Activated T-cell treated with anti-CD3 and anti-CD28 coated beads for 48 hours (primary cell): ENCODE measurements at places on chromosomes 4 and X.

GRCh38 chr4:176005766-176006165 is 59.9 kb upstream of the WDR17 start:
- no peak for DNase-seq

GRCh38 chrX:65821721-65822496 is 154.5 kb downstream of the MSN start:
- DNase-seq: peak; percentile 30

DNA sequence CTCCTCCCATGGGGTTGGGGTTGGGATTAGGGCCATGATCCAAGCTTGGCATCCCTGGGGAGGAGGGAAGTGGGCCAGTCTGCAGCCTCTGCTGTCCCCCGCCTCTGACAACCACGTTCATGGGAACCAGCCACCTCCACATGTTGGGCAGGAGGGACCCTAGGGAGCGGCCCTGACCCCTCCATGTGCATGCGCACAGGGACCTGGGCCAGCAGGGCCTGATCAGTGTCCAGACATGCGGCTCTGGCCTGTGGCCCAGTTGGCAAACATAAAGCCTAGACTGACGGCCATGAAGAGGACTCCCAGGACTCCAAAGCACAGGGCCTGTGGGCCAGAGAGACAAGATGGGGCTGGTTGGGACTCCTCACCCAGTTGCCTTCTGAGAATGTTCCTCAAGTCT is 11.3 kb downstream of the SLC38A5 start:
- no peak for DNase-seq

GRCh38 chr4:187433141-187433540 is 562.4 kb upstream of the ZFP42 start:
- DNase-seq: no peak

DNA sequence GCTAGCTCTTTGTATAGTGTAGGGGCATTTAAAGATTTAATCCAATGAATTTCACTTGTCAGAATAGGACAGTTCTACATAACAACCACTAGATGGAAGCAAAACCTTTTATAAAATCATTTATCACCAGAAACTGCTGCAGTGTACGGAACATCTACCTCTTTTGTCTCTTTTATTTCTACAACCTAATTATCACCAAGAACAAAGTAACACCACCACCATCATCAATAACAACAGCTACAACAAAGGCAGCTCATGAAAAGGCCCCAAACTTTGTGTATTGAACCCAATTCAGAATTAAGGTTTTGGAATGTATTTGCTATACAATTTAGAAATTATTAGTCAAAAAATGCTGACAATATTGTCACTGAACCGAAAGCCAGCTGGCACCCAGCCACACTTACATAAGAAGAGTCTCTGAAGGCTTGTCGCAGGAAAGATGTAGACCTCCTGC is 260.9 kb upstream of the RPS6KA3 start:
- no peak for DNase-seq

- DNase-seq: no peak
These were observed 17.6 kb downstream of the SH3RF1 start for GRCh38 chr4:169253113-169253671.

DNA sequence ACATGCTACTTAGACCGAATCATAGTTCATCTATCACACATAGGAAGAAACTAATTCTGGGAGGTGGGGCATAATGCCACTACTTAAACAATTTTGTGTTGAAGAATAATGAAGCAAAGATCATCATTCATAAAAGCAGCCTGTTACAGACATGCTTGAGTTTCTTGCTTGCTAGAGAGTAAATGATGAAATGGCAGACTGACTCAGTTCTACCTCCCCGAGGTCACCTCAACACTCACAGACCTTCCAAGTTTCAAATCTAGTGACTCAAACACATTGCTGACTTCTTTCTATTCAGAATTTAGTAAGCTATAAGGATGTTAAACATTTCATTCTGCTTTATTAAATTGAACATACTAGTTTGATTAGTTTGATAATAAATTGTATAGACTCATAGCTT is 636.5 kb upstream of the FRG1 start:
- DNase-seq: no peak

DNA sequence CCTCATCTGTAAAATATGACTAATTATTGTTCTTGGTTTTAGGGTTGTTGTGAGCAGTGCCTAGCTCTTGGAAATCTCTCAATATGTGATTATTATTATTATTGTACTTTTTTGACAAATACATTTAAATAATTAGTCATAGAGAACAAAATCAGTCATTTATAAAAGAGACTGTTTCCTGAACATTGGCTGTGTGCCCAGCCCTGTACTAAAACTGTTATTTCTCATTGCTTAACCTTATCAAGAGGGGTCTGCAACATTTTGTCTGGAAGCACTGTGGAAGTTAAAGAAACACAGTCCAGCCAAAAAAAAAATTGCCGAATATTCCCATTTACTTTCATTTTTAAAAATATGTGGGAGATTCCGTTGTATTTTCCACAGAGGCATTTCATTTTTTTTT is 989.2 kb upstream of the SLIT2 start:
- DNase-seq: no peak

DNA sequence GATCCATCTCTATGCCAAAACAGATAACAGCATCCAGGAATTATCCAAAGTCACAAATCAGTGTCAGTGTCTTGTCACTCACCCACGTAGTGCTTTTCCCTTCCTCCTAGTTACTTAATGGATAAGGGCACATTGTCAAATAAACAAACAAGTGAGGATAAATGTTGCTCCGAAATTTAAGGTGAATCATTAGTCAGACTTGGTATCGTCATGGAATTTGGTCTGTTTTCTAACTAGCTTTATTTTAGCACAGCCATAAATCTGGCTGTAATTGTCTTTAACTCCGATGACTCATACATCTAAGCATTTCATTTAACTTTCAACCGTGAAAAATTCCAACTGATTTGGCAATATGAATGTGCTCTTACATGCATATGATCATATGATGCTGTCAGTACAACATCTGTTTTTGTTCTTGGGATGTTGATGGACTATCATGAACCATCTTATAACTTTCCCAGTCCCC is 83.3 kb downstream of the SNCA start:
- DNase-seq: no peak

DNA sequence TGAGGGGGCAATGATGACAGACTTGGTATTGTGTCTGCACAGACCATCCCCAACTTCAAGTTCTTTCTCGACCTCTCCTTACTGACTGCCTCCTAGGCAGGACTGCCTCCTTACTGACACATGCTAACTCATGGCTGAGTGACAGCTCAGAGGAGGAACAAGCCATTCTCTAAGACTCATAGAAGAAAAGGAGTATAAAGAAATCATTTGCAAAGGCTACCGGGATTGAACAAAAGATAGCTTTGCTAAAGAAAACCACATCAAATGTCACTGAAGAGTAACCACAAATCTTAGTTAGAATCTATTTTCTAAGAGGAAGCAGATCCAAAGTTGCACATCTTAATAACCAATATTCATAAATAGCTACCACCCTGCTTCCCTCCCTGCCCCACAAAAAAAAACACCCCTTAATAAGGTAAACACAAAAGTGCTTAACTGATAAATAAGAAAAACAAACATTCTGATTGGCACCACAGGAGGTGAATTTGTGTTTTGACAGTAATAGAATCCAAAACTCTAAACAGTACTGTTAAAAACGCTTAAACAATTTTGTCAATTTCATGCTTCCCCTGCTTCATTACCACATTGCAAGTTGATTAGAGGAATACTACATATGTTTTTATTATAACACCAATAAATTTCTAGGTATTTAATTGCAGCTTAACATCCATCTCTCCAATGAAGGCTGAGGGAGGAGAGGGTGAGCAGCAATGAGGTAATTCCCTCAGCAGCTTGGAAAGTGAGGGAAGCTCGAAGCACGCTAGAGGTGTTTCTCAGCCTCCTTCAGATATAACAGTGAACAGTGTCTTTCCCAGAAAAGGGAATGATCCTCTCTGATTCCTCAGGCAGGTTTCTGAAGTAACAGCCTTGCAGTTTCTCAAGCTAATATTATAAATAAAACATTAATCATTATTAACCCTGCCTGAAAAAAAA is 160.0 kb downstream of the HNRNPD start:
- no peak for DNase-seq

- DNase-seq: no peak
These were observed 220.3 kb downstream of the KCTD8 start for GRCh38 chr4:44228326-44228725.

GRCh38 chr4:149266301-149266700 is 549.3 kb downstream of the IQCM start:
- no peak for DNase-seq

- no peak for DNase-seq
These were observed 588.6 kb upstream of the FAT1 start for GRCh38 chr4:187312299-187312698.

- DNase-seq: no peak
These were observed 124.4 kb downstream of the CPE start for GRCh38 chr4:165502916-165503907.

DNA sequence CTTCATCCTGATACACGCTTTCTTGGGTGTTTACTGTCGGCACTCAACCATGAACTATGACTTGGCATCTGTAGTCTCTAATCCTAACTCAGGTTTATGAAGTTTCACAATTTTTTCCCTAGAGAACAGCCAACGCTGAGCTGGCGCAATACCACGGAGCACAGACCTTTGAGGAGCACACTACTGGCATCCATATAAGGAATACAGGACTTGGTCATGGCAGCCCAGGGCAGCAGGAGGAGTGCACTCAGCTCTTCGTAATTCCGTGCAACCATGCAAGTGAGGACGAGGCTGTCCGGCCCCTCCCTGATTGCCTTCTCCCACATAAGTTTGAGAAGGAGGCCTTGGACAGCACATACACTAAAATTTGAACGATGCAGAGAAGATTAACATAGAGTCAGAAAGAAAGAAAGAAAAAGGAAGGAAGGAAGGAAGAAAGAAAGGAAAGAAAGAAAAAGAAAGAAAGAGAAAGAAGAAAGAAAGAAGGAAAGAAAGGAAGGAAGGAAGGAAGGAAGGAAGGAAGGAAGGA is 41.0 kb upstream of the PDLIM5 start:
- no peak for DNase-seq

DNA sequence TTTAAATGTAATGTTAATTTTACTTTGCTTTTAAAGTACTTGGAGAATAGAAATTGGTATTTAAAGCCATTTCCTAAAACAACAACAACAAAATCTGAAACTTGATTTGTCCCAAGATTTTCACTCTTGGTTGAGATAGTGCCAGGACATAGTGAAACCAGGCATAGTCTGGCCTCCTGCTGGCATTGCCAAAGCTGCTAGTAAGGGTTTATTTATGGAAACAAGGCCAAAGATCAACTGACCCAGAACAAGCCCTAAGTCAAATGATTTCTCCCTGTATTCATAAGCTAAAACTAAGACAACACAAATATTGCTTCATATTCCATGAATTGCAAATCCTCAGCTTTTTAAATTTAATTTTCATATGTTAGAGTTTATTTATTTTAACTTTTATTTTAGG is 227.5 kb upstream of the FGF13 start:
- no peak for DNase-seq

DNA sequence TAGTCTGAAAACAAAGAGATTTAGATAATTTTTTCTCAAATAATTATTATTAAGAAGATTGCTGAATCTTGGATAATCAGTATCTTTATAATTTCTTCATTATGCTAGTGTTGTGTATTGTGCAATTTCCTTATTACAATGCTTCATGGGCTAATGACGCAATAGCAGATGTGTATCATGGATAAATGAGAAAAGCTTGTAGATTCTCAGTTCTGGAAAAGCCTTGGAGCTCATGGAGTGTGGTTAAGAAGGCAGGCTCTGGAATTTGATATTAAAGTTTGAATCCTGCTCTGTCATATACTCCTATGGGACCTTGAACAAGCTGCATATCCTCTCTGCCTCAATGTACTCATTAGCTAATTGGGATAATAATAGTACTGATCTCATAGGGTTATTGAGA is 18.9 kb upstream of the CXCL8 start:
- no peak for DNase-seq

- no peak for DNase-seq
These were observed 21.5 kb downstream of the ARSJ start for GRCh38 chr4:113957956-113958355.

DNA sequence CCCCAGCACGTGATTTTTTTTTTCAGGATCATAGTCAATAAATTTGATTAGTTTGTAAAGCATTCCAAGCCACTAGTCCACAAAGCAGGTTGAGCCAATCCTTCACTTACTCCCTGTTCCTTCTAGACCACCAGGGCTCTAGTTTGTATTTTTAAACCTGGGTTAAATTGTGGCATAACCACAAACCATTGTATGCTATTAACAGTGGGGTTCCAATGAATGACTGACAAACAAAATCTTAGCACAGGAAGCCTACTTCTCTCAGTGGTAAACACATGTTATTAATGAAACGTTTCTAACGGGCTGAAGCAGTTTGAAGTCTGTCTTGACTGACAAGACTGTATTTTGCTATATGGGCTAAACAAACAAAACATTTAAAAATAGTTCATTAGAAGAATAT is 48.6 kb upstream of the GYPA start:
- no peak for DNase-seq

DNA sequence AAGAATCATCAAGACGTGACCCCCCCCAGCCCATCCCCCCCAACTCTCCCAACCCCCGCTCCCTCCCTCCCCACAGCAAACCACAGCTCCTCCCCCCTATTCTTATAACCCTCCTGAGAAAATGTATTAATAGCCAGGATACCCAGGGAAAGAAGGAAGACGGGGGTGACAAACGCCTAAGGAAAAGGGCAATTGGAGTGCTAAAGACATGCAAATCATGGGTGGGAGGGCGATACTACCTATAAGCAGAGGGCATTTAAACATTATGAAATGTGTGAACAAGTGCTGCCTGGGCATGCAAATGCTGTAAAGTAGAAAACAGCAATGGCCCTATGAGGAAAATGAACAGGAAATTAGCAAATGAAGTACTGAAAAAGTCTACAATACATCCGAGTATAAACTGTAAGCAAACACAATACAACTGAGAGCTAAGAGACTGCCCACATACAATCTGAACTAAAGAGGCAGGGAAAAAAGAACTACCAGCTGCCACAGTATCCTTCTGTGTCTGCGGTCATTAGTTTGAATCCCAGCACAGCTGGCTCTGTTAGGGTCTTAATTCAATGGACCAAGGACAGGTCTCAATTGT is 2.4 kb downstream of the CXXC4 start:
- no peak for DNase-seq

- no peak for DNase-seq
These were observed 4.3 kb downstream of the TMPRSS11E start for GRCh38 chr4:68451246-68452211.

GRCh38 chr4:3070709-3071500 is 3.4 kb downstream of the HTT-AS start:
- no peak for DNase-seq

DNA sequence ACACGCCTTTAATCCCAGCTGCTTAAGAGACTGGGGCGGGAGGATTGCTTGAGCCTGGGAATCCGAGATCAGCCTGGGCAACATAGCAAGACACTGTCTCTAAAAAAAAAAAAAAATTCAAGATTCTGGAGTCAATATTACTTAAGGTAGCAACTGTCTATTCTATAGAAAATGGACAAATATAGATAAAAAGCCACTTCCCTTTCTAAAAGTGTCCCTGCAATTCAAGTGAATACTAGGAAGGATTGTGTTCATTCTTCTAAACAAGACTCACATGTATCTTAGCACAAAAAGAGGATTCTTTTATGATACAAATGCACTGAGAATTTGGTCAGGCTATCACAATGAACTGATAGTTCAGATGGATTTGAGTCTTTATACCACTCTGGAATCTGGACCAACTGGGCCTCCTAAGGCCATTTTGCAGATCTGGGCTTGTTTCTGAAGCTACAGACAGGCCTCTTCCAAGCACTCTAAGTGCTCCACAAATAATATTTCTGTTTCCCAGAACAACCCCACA is 7.0 kb downstream of the PKD2 start:
- no peak for DNase-seq

GRCh38 chrX:20595928-20596575 is 329.3 kb upstream of the RPS6KA3 start:
- peak; percentile 45 for DNase-seq

GRCh38 chr4:5791654-5792053 is 80.7 kb downstream of the EVC start:
- DNase-seq: no peak
